ENCODE measurements at places on chromosomes 6 and 20.

GRCh38 chr6:52574709-52575501, 2.0 kb downstream of the TRAM2 start:
- peak; percentile 32 for DNase-seq

DNA sequence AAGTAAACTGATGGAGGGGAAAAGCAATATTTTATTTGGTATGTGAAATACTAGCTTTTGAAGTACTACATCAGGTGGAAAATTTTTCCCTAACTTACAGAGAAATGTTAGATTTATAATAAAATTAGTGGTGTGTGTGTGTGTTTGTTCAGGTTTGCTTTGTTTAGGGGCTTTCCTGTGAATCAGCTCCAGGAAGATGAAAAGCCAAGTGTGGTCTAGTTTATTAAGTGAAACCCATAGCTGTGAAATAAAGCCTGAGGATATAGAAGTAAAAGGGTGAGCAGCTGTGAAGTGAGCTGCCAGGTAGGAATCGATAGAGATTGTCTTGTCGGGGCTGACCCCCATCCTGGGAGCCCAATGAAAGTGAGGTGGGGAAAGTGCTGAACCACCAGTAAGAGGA, 347.6 kb upstream of the IMPG1 start:
- no peak for DNase-seq

GRCh38 chr6:35496841-35497570, at the start of gene TEAD3:
TSS of gene TEAD3 (minus strand) at chr6:35497079.
- DNase-seq = no peak

GRCh38 chr6:3359973-3360726, 96.7 kb downstream of the SLC22A23 start:
- no peak for DNase-seq

- DNase-seq = no peak
Observed at GRCh38 chr6:30483677-30484279, 5.5 kb upstream of the HLA-E start.

DNA sequence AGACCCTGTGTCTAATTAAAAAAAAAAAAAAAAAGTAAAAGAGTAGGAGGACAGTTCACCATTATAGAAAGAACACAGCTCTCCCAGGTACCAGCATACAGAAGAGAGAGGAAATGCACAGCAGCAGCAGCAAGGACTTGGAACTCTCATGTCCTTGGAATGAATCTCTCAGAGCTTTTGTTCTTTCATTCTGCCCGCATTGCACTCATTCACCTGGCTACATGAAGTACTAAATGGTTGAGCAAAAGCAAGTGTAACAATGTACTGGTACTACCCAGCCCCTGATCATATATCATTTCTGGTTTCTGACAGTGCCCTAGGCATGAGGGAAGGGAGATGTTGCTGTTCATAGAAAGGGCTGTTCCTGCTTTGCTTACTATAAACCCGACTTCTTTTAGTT, 12.1 kb upstream of the BTN3A3 start:
- DNase-seq = no peak

GRCh38 chr20:40486297-40486696, 202.7 kb downstream of the MAFB start:
- DNase-seq = no peak

GRCh38 chr6:92459606-92460005, 959.8 kb downstream of the EPHA7 start:
- DNase-seq = no peak

- DNase-seq = no peak
Observed at GRCh38 chr20:34016736-34017135, 23.0 kb downstream of the RALY start.

GRCh38 chr6:30644769-30645168, 2.2 kb upstream of the C6orf136 start:
- no peak for DNase-seq

DNA sequence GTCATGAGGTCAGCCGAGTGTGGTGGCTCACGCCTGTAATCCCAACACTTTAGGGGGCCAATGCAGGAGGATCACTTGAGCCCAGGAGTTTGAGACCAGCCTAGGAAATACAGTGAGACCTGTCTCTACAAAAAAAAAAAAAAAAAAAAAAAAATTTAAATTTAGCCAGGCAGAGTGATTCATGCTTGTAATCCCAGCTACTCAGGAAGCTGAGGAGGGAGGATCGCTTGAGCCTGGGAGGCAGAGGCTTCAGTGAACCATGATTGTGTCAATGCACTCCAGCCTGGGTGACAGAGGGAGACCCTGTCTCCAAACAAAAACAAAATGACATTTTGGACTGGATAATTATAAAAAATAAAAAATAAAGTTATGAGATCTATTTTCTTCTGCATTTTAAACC, 56.2 kb downstream of the ADGRF1 start:
- DNase-seq = no peak

- no peak for DNase-seq
Observed at GRCh38 chr20:49925901-49926454, 10.2 kb upstream of the RNF114 start.

DNA sequence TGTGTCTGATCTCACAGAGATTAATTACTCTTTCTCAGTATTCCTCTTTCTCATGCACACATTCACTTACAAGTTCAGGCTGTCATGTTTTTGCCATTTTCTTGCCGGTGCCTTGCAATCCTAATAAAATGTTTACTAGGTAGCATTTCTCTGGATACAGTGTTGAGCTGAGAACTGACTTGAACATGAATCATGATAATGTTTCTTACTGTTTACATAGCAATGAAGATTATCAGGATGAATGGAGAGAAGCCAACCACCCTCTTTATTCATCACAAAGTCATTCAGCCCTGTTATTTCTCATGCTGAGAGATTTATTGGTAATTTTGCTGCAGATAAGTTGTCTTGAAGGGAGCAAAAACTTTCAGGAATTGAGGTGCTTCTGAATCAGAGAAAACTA, 185.5 kb upstream of the ECI2 start:
- DNase-seq = no peak

- DNase-seq = no peak
Observed at GRCh38 chr6:96227135-96227534, 211.4 kb downstream of the FUT9 start.

DNA sequence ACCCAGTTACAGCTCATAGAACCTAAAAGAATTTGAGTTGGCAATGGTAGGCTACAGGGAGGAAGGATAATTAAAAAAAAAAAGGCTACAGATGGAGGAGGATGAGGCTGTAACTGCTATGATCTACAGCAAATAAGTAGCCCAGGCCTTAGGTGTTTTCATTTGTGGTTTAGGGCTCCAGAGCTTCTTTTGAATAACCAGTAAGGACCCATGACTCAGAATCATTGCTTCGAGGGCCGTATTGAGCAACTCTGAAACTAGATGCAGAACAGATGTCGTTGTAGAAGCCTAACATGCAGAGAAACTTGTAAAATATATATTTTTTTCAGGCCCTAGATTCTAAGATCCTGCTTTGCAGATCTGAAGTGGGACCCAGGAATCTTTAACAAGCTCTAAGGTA, 19.0 kb upstream of the ASIP start:
- no peak for DNase-seq

DNA sequence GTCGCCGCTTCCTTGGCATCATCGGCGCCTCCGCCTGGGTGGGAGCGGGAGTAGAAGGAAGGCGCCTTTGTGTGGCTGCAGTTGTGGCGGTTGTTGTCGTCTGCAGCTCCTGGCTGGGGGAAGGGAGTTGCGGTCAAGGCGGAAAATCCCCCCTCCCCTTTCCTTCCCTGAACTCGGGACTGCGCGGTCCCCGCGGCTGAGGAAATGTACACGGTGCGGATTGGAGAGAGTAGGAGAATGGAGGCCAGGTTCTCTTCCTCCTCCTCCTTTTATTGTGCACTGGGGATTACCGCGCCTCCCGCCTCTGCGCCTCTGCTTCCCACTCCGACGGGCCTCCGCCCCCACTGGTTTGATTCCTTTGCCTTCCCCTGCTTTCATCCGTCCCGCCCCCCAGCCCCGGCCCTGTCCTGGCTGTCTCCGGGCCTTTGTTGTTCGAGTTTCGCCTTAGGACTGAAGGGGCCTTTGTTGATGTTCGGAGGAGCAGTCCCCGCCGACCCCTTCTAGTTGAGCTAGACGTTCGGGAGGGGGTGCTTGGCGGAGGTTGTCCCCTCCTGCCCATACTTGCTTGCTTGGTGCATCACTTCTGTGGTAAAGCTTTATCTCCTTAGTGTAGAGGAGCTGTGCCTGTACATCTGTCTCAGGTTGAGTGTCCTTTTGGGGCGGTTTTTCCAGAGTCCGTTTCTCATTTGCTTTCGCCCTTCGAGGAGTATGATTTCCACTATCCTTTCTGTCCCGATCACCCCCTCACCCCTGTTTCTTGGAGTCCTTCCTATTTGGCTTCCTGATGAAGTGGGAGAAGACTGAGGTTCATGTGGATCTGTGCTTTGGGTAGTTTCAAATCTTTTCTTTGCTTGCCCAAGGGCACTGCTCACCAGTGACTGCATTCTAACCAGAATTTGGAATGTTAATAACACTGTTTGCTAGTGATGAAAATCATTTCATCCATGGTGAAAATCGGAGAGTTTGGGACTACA, 764 bp downstream of the ZNF292 start:
- peak; percentile 44 for DNase-seq

DNA sequence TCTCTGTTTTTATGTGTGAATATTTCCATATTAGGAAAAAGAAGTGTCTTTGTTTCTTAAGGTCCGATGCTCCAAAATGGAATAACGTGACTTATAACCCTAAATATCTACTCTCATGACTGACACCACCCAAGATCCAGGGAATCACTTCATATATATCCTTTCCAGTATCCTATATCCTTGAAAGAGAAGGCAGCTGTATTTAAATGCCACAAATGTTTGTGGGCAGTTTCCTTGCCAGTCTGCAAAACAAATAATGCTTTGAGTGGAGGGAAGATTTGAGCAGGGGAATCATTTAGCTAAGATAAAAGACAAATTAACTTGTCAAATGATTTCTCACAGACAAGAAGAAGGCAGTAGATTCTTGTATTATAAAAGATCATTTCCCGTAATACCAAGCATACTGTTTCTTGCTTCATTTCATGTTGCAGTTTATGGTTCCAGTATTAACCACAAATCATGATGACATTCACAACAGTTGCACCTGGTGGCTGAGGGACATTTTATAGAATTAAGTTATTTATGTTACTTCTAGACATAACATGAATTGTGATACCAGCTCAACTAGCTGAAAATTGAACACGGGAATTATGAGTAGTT, 30.0 kb upstream of the FABP7 start:
- no peak for DNase-seq

DNA sequence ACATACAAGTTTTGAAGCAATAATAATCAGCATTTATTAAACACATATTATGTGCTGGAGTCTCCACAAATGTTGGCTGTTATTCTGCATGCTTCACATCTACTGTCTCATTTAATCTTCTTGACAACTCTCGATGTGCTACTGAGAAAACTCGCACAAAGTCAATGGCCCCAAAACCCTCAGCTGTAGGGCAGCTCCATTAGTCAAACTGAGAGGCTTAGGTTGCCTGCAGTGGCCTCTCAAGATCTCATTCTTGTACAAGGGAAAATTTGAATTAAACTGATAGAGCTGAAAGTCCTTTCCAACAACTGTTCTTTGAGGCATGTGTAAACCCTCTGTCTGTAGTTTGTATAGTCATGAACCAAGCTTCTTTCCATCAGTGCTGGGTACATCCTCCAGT, 49.8 kb downstream of the MBOAT1 start:
- DNase-seq = no peak

DNA sequence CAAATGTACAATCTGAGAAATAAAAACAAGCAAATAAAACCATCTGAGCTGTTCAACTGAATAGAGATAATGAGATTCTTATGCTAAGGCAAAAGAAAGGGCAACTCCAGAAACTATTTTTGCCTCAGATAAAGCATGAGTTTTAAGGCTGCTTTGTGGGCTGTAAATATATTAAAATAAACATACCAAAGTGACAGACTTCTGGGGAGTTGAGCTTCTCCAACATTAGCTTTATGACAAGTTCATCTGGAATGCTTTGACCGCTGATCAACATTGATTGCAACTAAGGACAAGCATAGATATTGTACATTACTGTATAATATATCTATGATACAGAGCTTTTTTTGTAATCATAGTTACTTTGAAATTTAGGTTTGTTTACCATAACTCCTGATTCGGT, 19.3 kb downstream of the AK9 start:
- no peak for DNase-seq

Data from stimulated activated CD4-positive, alpha-beta T cell treated with anti-CD3 and anti-CD28 coated beads, Interleukin-2, amount 100 ng/mL, for 48 hours (primary cell).